ENCODE measurements at places on chromosomes 5 and 9.

DNA sequence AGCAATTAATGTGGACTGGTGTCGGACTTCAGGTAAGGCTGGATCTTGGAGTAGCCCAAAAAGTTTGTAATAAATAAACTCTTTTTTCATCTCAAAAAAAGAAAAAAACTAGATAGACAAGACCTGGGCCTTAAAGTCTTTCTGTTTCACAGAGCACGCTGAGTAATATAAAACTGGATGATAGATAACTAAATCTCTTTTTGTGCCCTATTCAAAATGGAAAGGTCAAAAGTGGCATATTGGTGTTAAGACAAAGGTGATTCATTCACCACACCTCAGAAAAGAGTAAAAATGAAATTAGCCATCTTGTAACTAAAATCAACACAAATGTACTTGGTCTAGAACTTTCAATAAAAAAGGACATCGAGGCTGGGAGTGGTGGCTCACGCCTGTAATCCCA lies 30.3 kb upstream of the RFK start:
- no peak for DNase-seq

DNA sequence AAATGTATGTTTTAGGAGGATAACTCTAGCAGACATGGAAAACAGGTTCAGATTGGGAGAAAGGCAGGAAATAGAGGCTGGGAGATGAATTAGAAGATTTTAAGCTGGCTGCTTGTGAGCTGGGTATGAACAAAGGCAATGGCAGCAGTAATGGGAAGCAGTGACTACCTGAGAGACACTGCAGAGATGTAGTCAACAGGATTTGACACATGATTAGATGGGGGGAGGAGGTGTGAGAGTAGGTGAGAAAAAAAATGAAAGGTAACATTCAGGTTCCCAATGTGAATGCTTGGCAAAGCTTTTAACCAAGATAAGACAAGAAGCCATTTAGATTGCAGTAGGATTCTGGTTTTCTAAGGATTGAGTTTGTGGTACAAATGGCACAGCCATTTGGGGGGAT lies 22.8 kb upstream of the IFNE start:
- no peak for DNase-seq

DNA sequence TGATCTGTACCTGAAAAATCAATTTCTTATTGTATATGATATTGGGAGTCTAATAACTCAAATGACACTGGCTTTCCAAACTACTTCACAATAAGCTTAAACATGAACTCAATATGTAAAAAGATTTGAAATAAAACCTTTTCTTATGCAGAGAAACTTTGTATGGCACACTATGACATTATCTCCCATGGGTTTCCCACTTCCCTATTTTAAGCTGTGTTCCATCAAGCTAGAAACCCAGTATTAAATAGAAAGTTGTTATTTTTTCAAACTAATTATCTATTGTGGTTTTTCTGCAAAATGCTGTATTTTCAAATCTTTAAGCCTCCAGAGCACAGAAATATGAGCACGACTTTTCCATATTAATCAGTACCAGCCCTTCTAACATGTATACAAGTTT lies 174.7 kb downstream of the NFIB start:
- no peak for DNase-seq

- no peak for DNase-seq
These were observed 38.2 kb upstream of the RPL26L1 start for GRCh38 chr5:172920995-172921394.

GRCh38 chr5:34499001-34499734 lies 157.0 kb upstream of the RAI14 start:
- DNase-seq = no peak

- DNase-seq = no peak
These were observed 408.2 kb upstream of the TUSC1 start for GRCh38 chr9:26086396-26086795.

DNA sequence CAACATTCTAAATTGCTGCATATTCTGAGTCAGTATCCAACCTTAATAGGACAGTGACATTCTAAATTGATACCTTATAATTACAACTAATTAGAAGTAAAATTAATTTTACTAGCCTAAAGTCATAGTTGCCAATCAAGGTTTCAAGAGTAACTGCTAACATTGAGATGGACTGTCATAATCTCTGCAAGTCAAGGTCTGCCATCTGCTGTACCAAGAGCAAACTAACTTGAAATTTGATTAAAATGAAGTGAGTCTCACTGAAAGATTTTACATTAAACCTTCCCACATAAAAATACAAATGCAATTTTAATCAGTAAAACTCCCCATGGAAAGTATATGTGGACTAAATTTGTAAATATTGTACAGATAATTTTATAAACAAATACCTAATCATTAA lies 235.3 kb downstream of the PRDM9 start:
- DNase-seq = no peak

DNA sequence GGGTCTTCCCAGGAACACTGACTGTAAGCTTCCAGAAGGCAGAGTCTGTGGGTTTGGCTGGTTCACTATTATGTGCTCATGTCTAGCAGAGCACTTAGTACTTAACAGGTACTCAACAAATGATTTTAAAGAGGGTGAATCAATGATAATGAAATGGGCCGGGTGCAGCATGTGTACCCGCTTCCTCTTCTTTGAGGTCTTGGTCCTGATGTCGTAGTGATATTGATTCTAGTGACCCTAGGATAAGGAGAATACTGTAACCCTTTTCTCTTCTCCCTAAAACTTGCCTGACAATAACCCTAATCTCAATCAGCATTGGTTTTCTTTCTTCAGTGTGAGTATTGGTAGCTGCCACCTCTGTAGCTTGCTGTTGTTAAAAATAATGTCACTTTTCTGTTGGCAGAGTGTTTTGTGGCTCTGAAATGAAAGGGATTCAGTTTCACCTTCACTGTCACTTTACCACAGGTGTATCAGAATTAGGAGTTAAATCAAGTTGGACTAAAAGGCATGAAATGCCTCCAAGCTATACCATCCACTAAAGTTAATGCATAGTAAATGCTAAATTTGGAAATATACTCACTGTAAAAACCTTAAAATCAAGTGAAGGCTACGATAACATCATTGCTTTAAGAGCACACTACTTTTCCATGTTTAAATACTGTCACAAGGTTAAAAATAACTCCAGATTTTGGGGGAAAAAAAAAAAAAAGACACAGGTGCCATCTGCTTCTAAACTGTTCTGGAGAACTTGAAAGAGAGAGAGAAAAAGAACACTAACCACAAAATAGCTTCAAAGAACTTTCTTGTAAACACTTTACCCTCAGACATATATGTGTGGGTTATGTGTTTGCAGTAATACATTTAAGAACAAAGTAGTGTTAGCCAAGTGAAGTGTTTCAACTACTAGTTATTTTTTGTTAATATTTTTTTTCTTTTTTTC lies 6.0 kb downstream of the CAMK4 start:
- no peak for DNase-seq

DNA sequence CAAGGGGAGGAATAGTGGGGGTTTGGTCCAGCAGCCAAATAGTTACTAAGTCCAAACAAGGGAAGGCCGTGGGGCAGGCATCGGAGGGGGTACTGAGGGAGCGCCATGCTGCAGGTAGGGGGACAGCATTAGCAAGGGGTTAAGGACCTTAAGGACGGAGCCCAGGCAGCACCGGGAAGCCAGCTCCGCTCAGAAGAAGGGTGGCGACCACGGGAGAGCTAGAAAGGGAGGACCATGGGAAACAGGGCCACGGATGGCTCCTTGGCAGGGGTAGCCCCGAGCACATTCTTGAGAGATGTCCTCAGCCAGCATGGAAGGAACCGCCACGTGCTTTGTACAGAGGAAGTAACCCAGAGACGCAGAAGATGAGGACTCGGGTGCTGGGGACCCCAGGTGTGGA lies 76.2 kb upstream of the STXBP1 start:
- no peak for DNase-seq

GRCh38 chr5:36367524-36367923 lies 65.8 kb upstream of the RANBP3L start:
- no peak for DNase-seq

- no peak for DNase-seq
These were observed 22.0 kb upstream of the RAD23B start for GRCh38 chr9:107261106-107261505.

- no peak for DNase-seq
These were observed 1.9 kb downstream of the CEL start for GRCh38 chr9:133063500-133064231.

GRCh38 chr5:30809933-30810332 lies 383.6 kb upstream of the CDH6 start:
- no peak for DNase-seq

- DNase-seq = no peak
These were observed 408.9 kb upstream of the MPDZ start for GRCh38 chr9:13688223-13688989.

DNA sequence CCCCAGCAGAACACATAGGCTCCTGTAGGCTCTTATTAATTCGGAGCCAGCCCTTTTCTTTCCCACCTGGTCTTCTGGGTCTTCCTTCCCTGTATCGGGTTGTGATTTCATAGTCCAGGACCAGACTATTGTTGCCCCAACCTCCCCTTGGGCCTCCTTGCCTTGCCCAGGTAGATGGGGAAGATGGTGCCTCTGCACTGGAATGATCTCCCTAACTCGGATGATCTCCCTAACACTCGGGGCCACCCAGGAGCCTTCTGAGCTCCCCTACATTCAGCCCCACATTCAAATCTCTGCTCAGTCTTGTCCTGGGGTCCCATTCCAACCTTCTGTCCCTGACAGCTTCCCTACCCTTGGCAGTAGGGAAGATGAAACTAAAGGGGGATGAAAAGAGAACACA lies 2.7 kb upstream of the IRF1 start:
- DNase-seq = peak; percentile 39

DNA sequence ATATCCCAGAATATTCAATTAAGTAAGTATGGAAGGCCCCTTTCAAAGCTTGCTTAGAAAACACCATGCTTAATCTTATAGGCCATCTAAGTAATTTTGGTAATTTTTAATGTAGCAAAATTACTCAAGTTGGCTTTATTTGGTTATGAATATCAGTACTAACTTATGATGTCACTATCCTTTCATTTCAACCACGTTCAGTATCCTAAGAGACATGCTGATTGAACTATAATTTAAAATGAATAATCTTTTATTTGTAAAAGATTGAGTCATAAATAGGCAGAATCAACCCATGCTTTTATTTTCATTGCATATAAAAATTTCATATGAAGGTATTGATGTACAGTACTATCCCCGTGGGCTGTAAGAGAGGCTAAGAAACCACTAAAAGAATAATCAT lies 386.9 kb downstream of the RAB3C start:
- DNase-seq = no peak

GRCh38 chr9:107227774-107228173 lies 55.3 kb upstream of the RAD23B start:
- no peak for DNase-seq

- DNase-seq = no peak
These were observed 42.0 kb downstream of the AMBP start for GRCh38 chr9:114035845-114036801.

GRCh38 chr9:97374811-97375210 lies 37.1 kb upstream of the TDRD7 start:
- DNase-seq = no peak

DNA sequence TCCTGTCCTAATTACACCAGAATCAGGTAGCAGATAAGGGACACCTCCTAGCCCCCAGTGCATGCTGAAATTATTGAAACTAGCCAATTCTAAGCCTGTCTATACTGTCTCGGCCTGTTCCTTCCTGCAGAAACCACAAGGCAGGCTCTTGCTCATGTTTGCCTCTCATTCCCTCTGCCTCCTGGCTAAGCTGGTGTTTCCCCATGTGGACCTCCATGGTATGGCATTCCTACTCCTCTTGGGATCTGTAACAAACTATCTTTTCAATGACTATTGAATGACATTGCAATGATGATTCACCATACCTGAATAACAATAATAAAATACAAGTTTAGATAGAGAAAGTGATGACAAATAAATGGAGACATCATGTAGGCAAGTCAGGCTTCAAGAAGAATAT lies 35.6 kb upstream of the ADAMTS16 start:
- no peak for DNase-seq

DNA sequence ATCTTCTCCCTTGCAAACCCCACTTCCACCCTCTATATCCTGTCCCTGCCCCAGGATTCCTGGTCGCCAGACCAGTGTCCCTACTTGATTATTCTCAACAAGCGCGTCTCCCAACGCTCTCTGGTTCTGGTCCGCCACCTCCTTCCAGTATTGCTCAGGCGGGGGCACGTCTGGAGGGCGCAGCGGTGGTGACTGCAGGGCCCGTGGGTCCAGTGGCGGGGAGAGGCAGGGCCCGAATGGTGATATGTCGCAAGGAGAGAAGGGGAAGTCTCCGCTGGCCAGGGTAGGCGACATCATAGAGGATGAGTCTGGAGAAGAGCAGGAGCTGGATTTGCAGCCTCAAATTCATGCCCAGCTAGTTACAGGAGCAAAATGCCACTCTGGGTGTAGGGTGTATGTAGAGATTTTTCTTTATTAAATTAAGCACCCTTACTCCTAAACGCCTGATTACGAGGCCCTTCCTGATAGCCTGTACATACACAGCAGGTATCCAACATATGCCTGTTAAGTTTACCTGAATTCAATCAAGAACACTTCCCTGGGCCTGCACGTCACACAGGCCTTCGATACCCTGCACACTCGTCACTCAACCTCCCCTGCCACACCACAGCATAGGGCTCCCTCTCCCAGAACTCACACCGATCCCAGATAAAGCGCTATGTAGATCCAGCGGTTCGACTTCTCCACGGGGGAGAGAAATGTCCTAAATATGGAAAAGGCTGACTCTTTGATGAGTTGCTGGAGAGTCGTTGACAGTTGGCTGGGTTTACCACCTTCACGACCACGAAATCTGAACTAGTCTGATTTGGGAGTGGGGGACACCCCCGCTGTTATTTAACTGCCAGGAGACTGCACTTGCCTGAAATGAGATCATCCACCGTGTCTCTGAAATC lies 4.8 kb downstream of the MCIDAS start:
- no peak for DNase-seq

GRCh38 chr5:73381590-73382400 lies 66.8 kb downstream of the FOXD1 start:
- peak; percentile 37 for DNase-seq

DNA sequence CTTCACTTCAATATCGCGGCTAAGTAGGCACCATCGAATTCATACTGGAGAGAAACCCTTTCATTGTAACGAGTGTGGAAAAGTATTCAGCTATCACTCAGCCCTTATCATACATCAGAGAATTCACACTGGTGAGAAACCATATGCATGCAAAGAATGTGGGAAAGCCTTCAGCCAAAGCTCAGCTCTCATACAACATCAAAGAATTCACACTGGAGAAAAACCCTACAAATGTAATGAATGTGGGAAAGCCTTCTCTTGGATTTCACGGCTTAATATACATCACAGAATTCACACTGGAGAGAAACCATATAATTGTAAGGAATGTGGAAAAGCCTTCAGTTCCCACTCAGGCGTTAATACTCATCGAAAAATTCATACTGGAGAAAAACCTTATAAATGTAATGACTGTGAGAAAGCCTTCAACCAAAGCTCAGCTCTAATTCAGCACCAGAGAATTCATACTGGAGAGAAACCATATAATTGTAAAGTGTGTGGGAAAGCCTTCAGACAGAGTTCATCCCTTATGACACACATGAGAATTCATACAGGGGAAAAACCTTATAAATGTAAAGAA lies 9.5 kb downstream of the ZNF879 start:
- no peak for DNase-seq

DNA sequence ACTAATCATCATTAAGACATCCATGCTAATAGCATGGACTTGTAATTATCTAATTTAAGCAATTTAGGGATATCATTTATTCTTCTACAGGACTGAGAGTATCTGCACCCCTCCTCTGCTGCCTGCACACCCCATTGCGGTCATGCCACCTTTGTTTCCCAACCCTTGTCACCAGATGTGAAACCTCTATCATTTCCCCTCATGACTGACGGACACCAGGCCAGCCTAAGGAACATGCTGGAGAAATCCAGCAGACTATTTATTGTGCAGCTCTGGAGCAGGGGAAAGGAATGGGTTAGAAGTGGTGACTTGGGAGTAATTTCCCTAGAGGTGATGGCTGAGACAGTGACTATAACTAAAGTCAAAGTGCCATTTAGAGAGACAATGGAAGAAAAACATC lies 40.7 kb downstream of the UGCG start:
- DNase-seq = no peak

Data from activated T-cell treated with anti-CD3 and anti-CD28 coated beads, Interleukin-2, amount 50 U/mL, for 24 hours (primary cell).